ENCODE measurements at places on chromosomes 1 and 21. TPM values are rescaled to one million over a fixed set of nuclear protein-coding genes. Genes with fewer than 3 reads are reported as not detected.

GRCh38 chr1:238898856-238899255, 487.5 kb upstream of the CHRM3 start:
- no peak for DNase-seq

Gene FCRLB
- 0.33 TPM for total RNA-seq

DNA sequence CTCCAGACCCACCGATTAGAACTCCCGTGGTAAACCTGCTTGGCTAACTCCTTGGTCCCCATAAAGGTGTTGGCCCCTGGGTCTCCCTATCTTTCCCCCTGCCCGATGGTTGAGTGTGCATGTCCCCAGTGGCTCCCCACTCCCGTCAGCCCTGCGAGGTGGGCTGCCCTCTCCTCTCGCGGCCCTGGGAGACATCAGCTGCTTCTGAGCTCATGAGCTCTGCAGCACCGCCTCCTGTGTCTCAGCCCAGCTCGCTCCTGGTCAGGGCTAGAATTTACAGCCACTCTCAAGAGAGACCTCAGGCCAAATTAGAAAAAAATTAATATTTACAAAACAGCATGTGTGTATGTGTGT, 15.9 kb upstream of the ZBTB21 start:
- DNase-seq: no peak

Gene NUDT4B
- total RNA-seq: 21.0 TPM

GRCh38 chr1:66351913-66352312, 182.0 kb upstream of the SGIP1 start:
- no peak for DNase-seq

Gene EXOSC10
- total RNA-seq: 29.2 TPM

Gene ACTN2
- total RNA-seq: 0.19 TPM
